ENCODE measurements at places on chromosomes 11 and 22.

- DNase-seq = no peak
Measured at GRCh38 chr11:1450949-1451710, 35.4 kb downstream of the MOB2 start.

DNA sequence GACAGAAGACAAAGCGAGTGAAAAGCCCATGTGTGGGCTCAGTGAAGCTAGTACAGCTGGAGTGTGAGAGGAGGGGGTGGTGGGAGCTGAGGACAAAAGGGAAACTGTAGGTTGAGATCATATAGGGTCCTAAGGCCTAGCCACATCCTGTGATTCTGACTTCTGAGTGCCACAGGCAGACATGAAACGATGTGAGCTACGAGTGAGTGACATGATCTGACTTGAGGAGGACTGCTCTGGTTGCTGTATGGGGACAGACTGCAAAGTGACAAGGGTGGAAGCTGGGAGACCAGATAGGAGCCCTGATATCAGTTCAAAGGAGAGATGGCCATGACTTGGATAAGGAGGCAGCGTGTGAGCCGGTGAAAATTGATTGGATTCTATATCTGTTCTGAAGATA lies 85.4 kb downstream of the MICAL2 start:
- DNase-seq = no peak

- DNase-seq = no peak
Measured at GRCh38 chr11:27626269-27626937, 73.9 kb downstream of the BDNF start.

- DNase-seq = no peak
Measured at GRCh38 chr11:44468345-44468988, 97.0 kb upstream of the CD82 start.

DNA sequence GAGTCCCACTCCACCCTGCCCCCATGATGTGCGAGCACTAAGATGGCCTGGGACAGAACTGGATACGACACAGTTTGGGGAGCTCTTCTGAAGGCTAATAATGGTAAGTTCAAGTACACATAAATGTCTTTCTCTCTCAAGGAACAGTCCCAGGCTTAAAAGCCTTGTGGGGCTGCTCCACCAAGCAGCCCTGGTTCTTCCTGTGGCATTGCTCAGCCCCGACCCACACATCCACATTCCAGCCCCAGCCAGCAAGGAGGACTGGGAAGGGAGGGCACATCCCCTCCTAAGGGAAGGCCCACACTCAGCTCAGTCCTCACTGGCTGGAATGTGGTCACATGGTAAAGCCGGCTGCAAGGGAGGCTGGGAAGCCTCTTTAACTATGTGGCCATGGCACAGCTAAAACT lies 13.3 kb upstream of the MB start:
- DNase-seq = no peak

GRCh38 chr11:80041136-80042000 lies 600.5 kb upstream of the TENM4 start:
- DNase-seq = no peak

DNA sequence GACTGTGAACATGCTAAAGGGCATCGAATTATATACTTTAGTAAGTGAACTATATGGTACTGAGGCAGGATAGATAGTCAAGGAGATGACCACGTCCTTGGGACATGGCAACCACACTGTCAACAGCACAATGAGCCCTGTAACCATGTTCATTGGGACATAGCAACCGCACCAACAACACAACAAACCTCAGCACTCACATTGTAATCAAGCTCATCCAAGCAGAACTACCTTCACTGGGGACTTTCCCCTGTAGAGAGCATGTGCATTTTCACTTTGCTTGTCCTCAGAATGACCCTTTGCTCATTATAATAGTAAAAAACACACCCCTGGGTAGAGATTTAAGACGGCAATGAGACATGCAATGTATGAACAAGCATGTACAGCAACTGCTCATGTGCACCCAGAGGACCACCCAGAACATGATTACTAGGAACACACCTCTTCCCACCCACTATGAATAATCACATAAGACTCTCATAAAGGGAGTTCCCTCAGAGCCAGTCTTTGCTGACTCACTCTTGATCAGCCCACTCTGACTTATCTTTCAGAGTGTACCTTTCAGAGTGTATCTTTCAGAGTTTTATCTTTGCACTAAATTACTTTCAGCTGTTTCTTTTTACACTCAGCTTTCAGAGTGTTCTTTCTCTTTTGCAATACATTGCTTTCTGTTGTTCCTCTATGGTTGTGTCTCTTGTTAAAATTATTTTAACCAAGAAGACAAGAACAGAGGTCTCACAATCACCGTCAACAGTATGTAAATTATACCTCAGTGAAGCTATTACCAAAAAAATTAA lies 4.1 kb upstream of the PLAAT2 start:
- peak; percentile 49 for DNase-seq

- no peak for DNase-seq
Measured at GRCh38 chr11:12330485-12331231, 46.7 kb upstream of the PARVA start.

- no peak for DNase-seq
Measured at GRCh38 chr22:17769013-17769715, 5.1 kb downstream of the BID start.

DNA sequence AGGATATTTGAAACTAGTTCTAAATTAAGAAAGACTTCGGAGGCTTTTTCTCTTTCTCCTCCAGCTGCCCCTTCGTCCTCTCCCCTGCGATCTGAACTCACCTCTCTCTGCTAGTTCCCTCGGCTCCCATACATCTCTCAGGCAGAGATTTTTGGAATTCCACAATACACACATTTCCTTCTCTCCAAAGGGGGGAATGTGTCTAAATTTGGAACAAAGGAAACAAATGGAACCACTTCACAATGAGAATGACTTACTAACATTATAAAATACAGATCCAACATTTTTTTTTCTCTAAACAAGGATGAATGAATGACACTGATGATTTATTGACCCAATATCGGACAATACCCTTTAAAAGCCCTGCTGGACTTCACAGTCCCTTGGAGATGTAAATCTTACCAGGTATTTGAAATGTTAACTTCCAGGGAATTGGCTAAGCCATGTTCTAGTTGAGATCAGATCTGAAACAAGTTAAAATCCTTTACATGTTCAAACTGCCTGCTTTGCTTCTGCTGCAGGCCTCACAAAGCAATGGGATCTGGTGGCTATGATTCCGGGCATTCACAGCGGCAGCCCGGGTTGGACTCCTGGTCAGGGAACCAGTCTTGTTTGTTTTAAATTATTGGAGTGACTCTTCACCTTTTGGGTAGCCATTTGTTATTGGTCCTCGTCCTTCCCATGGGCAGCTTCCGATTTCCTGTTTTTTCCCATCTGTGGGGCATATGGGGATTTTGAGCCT lies 20.5 kb upstream of the GSTP1 start:
- no peak for DNase-seq

- DNase-seq = no peak
Measured at GRCh38 chr11:78261367-78261766, 72.6 kb downstream of the USP35 start.

- DNase-seq = no peak
Measured at GRCh38 chr11:16191868-16192240, 164.5 kb downstream of the SOX6 start.

All from NCI-H774 (cell line).